ENCODE measurements at places on chromosomes 11 and 22.

DNA sequence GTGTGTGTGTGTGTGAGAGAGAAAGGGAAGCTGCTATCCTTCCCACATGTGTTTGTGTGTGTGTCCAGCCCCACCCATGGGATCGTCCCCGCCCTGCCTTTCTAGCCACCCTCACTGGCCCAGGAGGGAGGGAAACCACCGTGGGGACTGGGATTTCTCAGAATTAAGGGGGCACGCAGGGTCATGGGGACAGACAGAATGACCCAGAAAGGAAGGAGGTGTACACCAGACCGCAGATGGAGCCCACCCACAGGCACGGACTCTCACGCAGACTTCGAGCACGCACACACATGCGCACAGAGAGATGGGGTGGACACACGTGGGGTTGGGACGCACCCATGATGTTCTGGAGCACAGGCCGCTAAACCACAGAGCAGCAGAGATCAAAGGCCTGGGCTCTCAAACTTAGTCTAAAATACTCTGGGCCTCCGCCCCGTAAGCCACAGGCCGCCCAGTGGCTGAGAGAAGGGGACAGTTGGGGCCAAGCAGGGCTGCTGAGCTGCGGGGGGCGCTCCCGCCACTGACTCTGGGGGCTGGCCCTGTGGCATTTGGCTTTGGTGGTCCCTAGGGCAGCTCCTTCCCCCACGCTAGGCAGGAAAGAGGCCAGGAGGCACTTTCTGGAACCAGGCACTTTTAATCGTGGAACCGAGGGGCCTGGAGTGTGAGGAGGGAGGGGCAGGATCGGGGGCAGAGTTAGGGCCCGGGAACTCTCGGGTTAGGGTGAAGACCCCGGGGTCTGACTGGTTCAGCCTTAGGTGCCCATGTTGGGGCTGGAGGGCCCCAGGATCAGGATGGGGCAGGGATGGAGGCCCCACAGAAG lies 1.5 kb downstream of the IFITM5 start:
- peak; percentile 53 for DNase-seq

- no peak for DNase-seq
Observed at GRCh38 chr11:87307101-87307500, 269.4 kb downstream of the TMEM135 start.

DNA sequence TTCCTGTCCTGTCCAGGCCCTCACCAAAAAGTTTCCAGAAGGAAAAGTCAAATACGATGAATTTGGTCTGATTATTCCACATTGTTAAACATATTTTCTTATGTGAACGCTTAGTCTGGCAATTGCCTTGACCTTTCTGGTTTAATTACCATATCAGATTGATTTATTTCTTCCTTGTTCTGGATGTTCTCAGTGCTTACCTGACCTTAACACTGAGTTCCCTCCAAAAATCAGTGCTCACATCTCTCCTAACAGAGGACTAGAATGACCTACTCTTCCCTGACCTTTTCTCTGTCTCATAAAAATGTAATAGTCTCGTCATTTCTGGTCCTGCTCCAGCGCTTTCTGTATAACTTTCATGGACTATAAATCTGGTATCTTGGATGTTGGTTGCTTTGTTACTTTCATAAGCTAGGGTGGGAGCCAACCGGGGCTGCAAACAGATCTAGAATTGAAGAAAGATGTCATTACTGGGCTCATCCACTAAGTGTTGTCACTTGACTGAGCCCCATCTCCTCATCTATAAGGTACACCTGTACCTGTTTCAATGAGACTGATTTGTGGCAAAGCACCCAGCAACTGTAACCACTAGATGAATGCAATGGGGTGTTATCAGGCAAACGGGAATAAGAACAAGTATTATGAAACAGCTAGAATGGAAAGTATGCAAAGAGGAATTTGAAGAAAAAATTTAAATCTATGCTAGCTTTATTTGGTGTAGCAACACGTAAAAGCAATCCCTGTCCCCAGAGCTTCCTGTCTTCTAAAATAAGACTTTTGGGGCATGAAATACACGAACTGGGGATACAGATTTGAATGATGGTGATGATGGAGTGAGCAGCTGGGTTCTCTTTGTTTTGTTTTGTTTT lies 2.4 kb downstream of the FADS2 start:
- no peak for DNase-seq

DNA sequence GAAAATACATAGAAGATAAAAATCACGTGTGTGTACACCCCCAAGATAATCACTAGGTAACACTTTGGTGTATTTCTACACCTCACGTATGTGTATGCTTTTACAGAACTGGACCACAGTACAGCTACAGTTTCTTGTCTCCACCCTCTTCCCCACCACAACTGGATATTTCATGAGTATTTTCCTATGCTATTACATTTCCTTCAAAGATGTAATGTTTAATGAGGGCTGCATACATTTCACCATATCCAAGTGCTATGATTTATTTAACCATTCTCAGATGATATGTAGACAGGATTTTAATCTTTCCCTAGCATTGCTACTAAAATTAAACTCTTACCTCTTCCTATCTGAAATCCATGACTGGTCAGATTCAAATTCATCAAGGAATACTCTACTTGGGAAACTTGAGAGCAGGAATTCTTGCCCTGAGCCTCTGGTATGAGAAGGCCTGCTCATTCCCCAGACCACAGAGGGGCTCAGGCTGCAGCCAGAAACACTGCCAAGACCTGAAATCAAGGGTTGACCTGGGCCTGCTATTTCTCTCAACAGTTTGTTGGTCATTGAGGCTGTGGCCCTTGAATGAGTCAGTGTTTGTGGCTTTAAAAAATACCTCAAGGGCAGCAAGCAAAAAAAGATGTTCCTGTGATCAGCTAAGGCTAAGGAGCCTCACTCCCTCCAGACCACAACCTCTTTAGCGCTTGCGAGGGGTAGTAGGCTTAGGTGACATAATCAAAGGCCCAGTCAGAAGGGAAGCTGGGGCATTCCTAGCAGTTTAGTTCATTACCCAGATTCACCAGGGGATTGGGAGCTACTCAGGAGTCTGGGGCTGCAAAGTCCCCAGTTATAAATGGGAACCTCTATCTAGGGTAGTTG lies 55.5 kb downstream of the ABTB2 start:
- no peak for DNase-seq

DNA sequence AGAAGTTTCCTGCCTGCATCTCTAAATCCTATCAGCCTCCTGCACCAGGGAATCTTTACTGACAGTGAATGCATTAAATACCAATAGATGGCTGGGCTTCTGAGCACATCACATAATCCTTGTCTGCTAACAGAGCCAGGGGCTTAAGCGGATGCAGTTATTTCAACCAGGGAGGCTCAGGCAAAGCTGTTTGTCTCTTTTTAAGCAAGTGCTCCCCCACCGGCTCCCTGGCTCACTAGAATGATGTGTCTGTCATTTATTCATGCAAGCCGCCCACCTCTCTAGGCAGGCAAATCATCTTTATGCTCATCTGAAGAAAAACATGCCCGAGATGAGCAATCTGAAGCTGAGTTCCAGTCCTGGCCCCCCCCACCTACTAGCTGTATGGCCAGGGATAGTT lies 182.3 kb downstream of the TENM4 start:
- no peak for DNase-seq

- DNase-seq, result no peak
Observed at GRCh38 chr22:42933485-42934091, 76.5 kb upstream of the ARFGAP3 start.

- no peak for DNase-seq
Observed at GRCh38 chr22:50174382-50175190, 4.1 kb downstream of the PANX2 start.

GRCh38 chr11:74751303-74751702 lies 2.7 kb downstream of the RNF169 start:
- no peak for DNase-seq

DNA sequence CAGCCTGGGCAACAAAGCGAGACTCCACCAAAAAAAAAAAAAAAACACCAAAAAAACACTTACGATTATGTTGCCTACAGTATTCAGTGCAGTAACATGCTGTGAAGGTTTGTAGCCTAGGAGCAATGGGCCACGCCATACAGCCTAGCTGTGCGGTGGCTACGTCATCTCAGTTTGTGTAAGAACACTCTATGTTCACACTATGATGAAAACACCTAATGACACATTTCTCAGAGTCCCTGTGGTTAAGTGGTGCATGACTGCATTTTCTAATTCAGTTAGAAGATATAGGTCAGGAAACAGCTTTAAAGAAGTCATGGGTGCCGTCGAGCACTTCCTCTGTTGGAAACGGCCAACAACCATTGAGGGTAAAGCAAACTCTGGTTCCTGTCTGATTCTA lies 75.7 kb upstream of the ANO1 start:
- no peak for DNase-seq

DNA sequence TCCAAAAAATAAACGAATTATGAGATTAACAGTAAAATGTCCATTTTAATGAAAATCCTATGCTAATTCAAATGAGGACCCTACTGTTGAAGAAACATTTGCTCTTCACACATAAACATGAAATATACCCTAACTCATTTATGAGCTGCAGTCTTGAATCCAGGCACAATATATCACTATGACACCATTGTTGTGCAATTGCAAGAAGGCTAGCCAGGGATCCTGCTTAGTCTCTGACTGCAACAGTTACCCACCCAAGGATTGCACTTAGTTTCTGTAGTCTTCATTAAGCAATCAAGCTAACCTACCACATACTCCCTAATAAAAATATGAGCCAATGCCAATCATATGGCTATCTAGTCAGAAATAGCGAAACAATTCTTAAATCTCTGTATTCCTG lies 981.0 kb upstream of the FAT3 start:
- DNase-seq, result no peak

DNA sequence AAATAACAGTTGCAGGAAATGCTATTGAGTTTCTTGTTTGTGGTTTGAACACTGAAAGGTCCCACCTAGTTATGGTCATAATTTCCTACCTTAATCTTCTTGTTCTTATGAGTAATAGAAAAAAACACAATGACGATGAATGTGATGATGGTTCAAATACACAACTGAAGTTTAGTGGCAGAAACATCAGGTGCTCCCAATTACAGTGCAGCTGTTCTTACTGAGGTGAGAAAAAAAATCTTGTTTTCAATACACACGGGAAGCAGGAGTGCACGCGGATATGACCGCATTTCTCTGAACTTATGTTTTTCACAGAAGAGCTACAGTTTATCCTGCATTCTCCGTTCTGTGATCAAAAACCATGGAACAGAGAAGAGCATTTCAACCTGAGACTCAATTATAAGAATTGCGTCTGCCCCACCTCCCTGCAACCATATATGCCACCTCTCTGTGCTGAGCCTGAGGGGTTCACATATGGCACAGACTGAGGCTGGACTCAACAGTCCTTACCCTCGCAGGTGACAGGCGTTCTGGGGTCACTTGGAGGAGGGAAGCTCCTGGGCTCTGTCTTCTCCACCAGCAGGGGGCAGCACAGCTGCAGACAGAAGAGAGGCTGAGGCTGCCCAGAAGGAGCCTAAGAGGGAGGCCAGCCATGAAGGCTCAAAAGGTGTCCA lies 99.7 kb upstream of the IGLL5 start:
- peak; percentile 40 for DNase-seq

- no peak for DNase-seq
Observed at GRCh38 chr11:31798554-31799434, 12.3 kb downstream of the PAX6 start.

- DNase-seq, result no peak
Observed at GRCh38 chr22:36671404-36671803, 32.1 kb downstream of the CACNG2 start.

All from stimulated activated CD8-positive, alpha-beta memory T cell treated with anti-CD3 and anti-CD28 coated beads, Interleukin-7, amount 100 ng/mL, for 48 hours (primary cell).